ENCODE measurements at places on chromosomes 1 and 21. TPM values are rescaled to one million over a fixed set of nuclear protein-coding genes. Genes with fewer than 3 reads are reported as not detected.
A peak's percentile ranks its signal among the peaks of the same experiment; 100 is the strongest.

DNA sequence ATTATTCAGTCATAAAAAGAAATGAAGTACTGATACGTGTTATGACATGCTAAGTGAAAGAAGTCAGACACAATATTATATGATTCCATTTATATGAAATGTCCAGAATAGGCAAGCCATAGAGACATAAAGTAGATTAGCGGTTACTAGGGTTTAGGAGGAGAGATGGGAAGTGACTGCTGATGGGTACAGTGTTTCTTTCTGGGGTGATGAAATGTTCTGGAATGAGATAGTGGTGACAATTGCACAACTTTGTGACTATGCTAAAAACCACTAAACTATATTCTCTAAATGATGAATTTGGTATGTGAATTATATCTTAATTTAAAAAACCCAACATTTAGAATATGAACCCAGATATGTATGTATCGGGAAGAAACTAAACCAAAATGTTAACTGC, 27.6 kb downstream of the IPP start:
- DNase-seq, result peak; percentile 15

DNA sequence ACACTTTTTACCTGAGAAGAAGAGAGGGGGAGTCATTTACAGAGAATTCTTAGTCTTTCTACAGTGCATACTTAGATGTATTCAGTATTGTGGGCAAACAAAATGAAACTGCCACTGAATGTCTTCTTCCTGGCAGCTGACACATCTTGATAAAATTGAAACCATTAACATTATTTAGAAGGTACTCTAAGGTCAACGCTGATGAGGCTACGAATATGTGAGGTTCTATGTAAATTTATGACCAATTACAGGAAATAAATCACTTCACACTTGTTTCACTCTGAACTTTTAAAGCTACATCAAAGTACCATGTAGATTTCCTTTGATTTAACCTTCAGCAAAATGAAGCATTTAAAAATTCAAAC, 51.3 kb upstream of the GFI1 start:
- DNase-seq, result peak; percentile 60

DNA sequence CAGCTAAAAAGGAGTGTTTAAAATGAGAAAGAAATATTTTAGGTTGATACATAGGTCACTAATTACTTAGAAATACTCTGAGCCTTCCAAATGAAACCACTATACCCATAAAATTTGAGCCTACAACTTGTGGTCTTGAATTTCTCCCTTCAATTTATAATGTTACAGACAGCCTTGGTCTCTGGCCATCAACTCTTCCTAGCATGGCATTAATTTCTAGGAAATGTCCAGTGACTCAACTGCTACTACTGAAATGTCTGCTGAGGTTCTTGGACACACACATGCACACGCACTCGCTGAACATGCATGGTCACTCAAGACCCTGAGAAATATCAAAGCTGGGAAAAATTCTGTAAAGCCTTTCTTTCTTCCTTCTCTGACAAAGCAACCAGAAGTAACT, 61.1 kb upstream of the SAMSN1 start:
- no peak for DNase-seq

GRCh38 chr1:235326719-235327558, 1.0 kb downstream of the ARID4B start:
- peak; percentile 48 for DNase-seq

DNA sequence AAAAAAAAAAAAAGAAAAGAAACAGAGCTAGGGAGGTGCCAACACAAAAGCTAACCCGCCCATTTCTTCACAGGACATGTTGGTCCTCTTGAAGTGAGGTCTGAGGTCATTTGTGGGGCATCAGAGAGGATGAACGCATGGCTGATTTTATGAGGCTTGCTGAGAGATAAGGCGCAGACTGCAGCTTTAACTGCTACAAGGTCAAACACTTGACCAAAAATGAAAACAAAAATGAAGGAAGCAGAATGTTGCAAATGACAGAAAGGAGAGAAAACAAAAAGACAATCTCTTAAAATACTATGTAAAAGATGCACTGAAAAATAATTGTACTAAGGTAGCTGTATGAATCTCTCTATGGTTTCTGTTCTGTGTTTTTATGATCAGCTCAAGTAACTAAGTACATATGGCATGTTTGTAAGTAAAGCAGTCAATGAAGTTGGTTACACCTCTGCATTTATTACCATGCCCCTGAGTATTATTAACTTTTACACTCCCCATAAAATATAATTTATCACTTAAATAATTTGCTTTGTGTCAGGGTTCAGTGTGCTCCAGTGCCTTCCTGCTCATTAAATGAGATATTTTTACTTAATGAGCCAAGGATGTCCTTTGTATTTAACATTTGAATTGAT, 249.1 kb upstream of the NR5A2 start:
- peak; percentile 97 for DNase-seq

- DNase-seq, result no peak
These were observed 24.3 kb upstream of the DISP1 start for GRCh38 chr1:222790520-222790919.

Gene VANGL1
- total RNA-seq, result 14.3 TPM

Gene PTGS2
- 29.4 TPM for total RNA-seq

Gene ST6GALNAC5
- total RNA-seq, result 2.0 TPM

Gene GRHL3
- not detected for total RNA-seq
